ENCODE measurements at places on chromosomes 1 and 21.

GRCh38 chr1:165645654-165646366 lies 14.8 kb downstream of the MGST3 start:
- no peak for DNase-seq

- DNase-seq, result no peak
These were observed 16.7 kb downstream of the COL8A2 start for GRCh38 chr1:36108314-36108713.

DNA sequence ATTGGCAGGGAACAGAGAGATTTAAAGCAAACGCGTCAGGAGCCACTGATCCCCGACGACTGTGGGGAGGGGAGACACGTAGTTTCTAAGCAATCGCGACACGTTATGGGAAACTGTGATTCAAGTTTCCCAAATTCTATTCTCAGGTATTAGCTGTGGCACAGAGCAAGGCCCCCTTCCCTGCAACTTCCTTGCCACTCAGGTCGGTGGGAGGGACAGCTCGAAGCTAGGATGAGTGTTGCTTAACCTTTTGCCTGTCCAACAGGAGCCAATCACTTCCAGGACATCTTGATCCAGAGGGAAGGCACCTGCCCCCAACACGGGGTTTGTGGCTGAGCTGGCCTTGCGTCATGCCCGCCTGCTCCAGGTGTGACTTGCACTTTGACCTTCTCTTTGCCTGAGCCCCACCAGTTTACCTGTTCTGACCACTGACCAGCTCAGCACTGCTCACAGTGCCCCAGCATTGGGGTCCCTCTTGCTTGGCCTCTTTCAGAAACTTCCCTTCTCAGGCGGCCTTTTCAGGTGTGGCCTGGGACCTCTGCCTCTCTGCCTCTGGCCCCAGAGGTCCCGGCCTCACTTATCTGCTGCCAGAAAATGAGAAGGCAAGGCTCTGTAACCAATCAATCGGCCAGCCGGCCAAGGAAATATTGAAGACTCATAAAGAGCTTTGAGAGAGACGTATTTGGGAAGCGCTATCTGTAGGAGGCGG lies 24.6 kb downstream of the TEX35 start:
- DNase-seq, result no peak

- DNase-seq, result no peak
These were observed 26.8 kb downstream of the CD2 start for GRCh38 chr1:116781034-116781433.

DNA sequence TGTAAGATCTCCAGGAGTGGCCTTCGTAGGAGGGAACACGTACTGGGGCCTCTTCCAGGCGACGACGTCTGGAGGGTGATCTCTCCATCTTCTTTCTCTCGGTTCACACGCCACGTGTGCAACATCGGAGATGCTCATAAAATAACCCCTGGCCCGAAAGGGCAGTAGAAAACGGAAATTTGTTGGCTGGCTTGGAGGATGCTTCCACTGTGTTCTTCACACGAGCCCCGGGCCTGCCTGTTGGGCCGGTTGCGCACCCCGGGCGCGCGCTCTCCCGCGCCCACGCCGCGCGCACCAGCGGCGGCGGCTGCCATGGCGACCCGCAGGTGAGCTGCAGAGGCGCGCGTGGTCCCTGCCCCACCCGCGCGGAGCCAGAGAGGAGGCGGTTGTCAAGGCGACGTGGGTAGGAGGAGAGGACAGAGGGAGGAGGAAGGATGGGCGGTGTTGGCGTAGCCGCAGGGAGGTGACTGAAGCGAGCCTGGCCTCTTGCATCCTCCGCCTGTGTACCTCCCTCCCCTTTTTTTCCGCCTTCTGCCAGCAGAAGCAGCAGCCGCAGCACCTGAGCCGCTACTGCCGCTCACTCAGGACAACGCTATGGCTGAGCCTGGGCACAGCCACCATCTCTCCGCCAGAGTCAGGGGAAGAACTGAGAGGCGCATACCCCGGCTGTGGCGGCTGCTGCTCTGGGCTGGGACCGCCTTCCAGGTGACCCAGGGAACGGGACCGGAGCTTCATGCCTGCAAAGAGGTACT lies at the start of gene ELAPOR1:
Gene ELAPOR1, plus strand, starts transcription at position 526 of the 752 bp plus-strand sequence. Its CDS starts 69 bp downstream, at position 595.
- DNase-seq, result no peak

GRCh38 chr1:205444931-205445645 lies 10.8 kb downstream of the BLACAT1 start:
- DNase-seq, result no peak

- no peak for DNase-seq
These were observed 59.8 kb downstream of the PEX14 start for GRCh38 chr1:10534519-10534918.

- DNase-seq, result no peak
These were observed 7.6 kb downstream of the SNRNP40 start for GRCh38 chr1:31289021-31289420.

DNA sequence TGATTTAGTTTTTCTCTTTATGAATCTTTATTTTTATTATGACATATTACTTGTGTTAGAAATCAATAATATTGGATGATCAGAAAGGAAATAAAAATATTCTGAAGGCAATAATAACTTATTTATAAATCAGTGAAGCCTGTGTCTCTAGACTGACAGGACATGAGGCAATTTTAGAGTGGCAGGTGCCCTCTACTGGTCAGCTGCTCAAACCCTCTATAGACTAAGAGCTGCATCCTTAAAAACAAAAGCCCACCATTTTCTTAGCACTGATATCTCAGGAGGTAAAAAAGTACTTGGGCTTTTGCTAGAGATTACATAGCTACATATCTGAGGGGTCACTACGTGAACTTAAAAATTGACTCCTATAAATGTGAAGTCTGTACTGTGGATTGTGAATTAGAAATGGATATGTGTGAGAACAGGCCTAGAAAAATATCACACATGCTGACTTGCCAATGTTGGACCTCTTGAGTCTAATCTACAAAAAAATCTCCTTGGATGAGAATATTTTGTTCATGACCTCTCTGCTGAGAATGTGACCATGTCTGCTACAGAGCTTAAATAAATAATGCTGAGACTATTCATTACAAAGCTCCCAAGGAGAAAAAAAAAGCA lies 597.9 kb upstream of the ADAMTS5 start:
- peak; percentile 78 for DNase-seq

GRCh38 chr1:6317098-6317760 lies 56.3 kb upstream of the GPR153 start:
- DNase-seq, result no peak

DNA sequence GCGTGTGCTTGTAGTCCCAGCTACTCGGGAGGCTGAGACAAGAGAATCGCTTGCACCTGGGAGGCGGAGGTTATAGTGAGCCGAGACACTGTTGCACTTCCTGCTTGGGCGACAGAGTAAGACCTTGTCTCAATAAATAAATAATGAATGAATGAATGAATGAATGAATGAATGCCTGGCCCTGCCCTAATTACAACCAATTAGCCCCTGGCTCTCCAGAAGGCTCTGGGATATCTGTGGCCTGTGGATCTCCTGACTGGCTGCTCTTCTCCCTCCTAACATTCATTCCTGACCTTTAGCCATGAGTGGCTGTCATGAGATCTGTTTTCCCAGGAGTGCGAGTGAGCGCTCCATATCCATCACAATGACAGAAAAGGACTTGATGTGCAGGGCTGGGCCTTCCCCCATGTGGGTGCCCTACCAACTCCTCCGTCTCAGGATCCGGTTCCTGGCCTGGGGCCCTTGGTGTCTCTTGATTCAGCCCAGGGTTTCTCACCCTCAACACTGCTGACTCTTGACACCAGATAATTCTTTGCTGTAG lies 243.6 kb upstream of the TMEM51 start:
- DNase-seq, result no peak

GRCh38 chr1:233638513-233638912 lies 24.6 kb downstream of the KCNK1 start:
- DNase-seq, result no peak

DNA sequence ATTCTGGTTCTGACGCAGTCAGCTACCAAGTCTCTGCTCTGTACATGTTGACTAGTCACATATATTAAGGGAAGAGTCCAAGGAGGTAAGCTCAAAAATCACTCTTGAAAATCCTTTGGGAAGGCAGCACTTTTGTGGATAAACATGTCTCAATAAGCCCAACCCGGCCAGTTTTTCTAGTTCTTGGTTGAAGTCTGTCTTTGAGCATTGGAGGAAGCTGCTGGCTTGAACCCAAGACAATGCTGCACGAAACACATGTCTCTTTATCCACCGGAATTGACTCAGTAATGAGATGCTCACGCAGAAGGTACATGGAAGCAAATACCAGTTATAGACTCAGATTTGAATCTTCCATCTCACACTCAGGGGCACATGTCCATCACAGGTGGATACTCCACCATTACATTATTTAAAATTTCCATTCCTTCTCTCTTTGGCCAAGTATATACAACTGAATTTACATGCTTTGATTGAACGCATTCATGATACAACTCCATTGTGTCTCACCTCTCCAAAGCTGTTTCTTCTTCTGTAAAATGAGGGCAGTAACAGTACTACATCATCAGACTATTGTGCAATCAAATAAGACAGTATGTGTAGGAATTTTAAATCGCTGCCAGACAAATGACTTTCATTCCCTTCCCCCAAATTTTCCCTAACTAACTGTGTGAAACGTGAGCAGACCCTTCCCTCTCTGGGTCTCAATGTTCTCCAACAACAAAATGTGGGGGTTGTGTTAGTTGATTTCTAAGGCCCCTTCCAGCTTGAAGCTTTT lies 9.6 kb upstream of the GUCA2A start:
- DNase-seq, result no peak

- DNase-seq, result no peak
These were observed 63.9 kb upstream of the DISP3 start for GRCh38 chr1:11414926-11415538.

- DNase-seq, result peak; percentile 75
These were observed 10.9 kb downstream of the ERRFI1 start for GRCh38 chr1:8015036-8015808.
